ENCODE measurements at places on chromosomes 2 and 18.

DNA sequence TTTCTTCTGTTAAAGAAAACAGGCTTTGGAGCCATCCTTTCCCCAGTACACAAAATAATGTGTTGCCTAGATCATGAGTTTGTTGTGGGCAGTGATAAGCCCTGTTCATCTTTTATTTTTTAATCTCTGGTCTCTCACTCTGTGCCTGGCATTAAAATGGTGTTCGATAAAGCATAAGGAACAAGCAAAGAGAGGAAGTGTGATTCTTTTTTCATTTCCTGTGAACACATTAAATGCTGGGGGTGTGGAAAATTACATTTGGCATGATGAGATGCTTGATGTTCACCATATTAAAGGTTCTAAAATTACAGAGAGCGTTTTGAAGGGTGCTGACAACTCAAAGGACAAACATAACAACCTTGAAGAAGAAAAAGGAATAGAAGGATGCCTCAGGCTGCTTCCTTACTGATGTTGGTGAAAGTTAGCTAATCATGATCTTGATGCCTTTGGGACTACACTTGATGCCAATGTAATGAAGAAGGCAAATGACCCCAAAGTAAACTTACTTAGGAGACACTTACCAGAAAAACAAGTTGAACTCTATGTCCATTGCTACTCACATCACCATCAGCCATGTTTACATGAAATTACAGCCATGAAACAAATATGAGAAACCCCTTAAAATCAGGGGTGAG lies 33.0 kb downstream of the TMEFF2 start:
- no peak for DNase-seq

DNA sequence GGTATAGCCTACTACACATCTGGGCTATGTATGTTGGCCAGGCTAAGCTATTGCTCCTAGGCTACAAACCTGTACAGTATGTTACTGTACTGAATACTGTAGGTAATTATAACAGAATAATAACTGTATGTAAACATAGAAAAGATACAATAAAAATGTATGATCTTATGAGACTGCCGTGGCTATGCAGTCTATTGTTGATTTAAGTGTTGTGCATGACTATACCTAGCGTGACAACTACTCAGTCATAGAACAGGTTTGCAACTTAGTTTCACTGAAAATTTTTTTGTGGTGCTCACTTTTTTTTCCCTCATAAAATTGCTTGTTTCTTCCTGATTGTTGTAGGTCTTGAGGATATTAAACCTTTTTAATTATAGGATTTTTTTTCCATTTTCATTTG lies 25.9 kb downstream of the KCMF1 start:
- DNase-seq, result no peak

GRCh38 chr2:43255296-43255910 lies 29.0 kb upstream of the ZFP36L2 start:
- no peak for DNase-seq

GRCh38 chr2:177124371-177124770 lies 88.2 kb upstream of the HNRNPA3 start:
- no peak for DNase-seq

- DNase-seq, result no peak
These were observed 44.9 kb upstream of the ITPRID2 start for GRCh38 chr2:181846399-181847197.

- no peak for DNase-seq
These were observed 90.1 kb downstream of the CHN1 start for GRCh38 chr2:174914853-174915760.
